ENCODE measurements at places on chromosomes 7 and 10.

DNA sequence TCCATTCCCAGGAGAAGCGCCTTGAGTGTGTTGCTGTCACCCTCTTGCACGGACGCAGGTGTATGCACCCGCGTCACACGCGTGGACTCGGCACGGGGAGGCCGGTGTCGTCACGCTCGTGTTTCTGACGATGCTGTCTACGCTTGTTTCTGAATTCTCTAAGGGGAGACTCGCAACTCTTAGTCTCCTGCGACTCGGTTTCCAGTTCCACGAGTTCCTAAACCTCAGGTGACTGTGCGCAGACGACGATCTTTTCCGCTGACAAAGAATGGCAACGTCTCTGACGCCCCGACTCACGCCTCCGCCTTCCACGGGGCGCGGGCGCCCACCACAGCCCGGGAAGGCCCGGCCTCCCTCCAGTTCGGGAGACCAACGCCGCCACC lies 579 bp downstream of the IDI1 start:
- DNase-seq = no peak

GRCh38 chr7:4260867-4261600 lies 421.1 kb upstream of the FOXK1 start:
- no peak for DNase-seq

DNA sequence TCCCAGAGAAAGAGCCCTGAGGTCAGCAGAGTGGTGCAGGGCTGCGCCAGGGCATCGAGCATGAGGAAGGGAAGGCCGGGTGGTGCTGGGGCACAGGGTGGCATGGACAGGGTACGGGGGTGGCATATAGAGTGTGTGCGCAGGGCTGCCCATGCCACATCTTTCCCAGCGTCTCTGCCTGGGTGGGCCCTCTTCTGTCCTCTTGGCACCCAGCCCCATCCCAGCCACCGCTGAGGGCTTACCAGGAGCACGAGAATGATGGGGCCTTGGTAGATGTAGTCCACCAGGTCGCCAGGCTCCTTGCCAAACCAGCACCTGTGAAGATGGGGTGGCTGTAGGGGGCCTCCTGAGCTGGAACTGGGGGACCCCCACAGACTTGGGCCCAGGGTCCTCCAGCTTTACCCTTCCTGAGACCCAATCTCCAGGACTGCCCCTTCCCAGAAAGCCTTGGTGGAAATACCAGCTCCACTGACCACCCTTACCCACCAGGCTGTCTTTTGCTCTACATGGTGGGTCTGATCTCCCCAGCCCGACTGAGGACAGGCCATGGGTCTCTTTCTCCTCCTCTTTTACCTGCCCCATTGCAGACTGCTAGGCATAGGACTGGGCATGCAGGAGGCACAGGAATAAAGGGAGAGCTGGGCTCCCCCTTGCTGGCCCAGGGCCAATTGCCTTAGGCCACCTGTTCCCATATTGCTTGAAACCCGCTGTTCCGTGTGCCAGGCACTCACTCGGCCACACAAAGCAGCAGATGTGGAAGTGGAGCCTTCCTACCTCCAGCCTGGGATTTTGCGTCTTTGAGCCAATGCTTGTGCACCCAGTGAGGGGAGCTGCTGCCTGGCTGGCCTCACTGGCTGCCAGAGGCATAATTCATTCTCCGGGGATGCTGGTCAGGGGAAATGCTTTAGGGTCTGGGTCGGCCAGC lies 21.7 kb downstream of the CRHR2 start:
- DNase-seq = no peak

DNA sequence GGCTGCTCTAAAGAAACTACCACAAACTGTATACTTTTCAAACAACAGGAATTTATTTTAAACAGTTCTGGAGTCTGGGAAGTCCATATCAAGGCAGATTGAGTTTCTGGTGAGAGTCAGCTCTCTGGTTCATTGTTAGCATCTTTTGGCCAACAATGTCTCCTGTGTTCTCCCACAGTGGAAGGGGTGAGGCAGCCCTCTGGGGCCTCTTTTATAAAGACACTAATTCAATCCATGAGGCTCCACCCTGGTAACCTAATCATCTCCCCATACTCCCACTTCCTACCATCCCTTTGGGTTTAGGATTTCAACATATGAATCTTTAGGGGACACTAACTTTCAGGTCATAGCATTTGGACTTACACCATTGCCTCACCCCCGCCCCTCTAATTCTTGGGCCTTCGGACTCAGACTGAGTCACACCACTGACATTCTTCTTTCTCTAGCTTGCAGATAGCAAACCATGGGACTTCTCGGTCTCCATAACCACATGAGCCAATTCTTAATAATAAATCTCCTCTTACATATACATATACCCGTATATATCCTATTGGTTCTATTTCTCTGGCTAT lies 64.3 kb upstream of the ANTXRL start:
- no peak for DNase-seq

- DNase-seq = no peak
These were observed 203.9 kb upstream of the GPR26 start for GRCh38 chr10:123462246-123462645.

GRCh38 chr7:140022582-140023211 lies 40.1 kb downstream of the PARP12 start:
- DNase-seq = no peak

DNA sequence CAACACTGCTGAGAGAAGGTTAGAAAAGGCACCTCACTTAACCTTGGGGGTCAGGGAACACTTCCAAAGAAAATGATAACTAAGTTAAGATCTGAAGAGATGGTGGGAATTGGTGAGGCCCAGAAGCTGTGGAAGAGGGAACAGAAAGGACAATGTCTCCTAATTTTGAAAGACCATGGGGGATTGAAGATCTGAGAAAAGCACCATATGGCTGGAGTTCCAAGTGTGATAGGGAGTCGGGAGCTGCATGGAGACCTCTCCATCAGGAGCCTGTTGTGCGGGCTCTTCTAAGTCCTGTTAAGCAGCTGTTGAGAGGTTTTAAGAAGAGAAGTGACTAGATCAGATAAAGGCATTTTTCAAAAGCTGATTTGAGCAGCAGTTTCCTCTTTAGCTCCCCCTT lies 254.3 kb downstream of the CDK14 start:
- no peak for DNase-seq

DNA sequence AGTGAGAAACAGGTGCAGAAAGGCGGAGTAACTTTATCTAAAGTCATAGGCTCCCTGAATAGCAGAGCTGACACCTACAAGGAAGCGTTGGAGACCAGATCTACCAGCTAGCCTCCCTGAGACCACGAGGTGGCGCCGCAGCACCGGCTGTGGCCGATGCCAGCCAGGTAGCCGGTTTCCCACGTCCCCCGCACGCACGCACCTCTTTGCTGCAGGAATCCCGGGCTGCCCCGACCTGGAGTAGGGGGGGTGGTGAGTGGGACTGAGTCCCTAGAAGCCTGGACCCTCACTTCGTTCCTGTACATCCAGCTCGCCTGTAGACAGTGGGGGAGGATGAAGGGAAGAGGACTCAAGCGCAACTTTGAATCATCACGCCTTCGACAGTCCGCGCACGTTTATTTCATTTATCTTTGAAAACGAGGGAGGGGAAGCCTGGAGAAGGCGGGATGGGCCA lies 3.7 kb downstream of the ELOVL3 start:
- DNase-seq = peak; percentile 82

GRCh38 chr10:130638991-130639390 lies 502.8 kb downstream of the GLRX3 start:
- no peak for DNase-seq

DNA sequence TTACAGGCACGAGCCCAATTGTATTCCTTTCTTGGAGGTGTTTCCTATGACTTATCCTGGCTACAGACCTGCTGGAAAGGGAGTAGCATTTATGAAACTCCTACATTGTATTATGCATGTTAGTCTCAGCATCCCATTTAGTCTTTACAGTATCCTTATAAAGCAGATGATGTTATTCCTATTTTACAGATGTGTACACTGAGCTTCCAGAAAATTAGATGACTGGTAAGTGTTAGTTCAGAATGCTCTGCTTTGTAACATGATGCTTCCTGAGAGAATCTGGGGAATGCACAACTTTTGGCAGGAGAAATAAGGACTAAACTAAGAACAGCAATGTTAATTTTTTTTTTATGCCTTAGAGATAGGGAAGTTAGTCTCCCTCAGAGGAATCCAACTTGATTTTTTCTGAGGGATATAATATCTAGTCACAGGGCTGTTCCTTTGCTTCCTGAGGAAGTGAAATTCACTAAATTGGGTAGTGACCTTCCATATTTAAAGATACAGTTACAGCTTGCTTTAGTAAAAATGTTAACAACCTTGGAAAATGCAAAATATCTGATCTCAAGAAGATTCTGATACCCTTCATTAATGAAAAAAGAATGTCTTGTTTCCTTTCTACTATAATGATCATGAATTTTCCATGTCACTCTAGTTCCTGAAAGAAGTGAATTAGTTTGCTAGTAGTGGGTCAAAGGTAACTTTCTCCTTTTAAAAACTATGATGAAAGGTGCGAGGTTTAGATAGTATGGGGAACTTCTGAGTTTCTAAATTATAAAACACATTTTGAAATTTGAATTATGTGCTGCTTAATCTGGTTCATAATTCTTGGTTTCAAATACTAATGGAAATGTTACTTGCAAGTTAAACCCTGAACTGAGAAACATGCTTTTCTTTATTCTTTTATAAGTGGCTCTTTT lies 194.0 kb upstream of the PRPS1L1 start:
- no peak for DNase-seq

- no peak for DNase-seq
These were observed 125.8 kb downstream of the ABLIM1 start for GRCh38 chr10:114532226-114532625.

DNA sequence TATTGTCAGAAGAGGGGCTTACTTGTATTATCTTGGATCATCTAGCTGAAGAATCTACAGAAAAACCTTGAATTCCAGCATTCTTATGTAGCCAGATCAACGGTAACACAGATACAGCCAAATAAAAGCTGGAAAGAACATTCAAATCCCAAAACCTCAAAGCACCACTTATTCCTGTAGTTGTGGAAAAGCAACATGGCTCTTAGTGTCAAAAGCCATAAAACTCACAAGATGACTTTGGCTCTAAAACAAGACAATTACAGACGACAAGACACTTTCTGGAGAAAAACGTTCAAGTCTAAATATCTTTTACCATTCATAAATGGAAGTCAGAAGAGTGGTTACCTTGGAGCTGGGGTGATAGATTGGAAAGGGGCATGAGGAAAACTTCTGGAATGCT lies 173.0 kb downstream of the HERPUD2 start:
- no peak for DNase-seq

DNA sequence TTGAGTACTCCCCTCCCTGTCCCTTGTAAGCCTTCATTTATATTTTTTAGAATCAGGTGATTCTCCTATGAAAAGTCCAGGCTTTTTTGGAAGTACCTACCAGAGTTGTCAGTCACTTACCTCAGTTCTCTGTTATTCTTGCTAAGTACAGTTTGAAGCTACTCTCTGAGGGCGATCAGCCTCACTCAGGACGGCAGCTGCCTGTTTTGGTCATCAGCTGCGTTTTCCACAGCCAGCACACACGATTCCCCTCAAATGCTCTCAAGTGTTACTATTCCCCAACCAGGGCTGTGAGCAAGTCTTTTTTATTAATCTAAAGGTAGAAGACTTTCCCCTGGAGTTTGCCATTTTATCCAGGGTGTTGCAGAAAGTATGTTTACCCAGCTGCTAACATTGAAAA lies 328.6 kb downstream of the SUGCT start:
- DNase-seq = no peak

DNA sequence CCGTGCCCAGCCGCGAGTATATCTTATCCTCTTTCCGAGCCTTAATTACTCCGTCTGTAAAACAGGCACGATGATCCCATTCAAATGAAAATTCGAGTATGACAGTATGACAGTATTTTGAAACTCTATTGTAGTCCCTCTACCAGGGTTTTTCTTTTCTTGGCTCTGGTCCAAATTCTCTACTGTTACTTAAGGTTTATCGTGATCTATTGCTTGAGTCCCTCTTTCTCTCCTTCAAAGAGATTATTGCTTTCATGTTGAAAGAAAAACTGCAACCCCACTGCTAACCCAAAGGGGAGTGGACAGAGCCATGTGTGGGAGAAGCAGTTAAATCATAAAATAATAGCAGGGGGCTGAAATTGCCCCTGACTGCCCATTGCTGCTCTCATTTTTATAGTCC lies 1156.6 kb upstream of the AUTS2 start:
- DNase-seq = no peak

GRCh38 chr10:118276204-118276603 lies 65.9 kb downstream of the FAM204A start:
- DNase-seq = no peak

DNA sequence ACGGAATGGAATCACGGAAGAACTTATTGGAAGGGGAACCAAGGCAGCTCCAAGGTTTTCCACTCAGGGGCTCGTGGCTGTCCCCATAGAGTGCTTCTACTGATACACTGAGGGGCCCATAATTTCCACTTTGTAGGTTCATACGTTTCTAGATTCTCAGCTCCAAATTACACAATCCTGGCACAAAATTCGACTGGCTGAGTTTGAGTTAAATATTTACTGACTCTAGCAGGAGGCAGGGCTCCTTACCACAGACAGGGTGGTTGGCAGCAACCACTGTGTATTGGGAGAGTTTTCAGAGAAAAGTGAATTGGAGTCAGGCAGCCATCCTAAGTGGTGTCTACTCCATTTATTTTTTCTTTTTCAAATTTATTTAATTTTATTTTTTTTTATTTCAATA lies 55.4 kb upstream of the SEC61G start:
- DNase-seq = no peak

DNA sequence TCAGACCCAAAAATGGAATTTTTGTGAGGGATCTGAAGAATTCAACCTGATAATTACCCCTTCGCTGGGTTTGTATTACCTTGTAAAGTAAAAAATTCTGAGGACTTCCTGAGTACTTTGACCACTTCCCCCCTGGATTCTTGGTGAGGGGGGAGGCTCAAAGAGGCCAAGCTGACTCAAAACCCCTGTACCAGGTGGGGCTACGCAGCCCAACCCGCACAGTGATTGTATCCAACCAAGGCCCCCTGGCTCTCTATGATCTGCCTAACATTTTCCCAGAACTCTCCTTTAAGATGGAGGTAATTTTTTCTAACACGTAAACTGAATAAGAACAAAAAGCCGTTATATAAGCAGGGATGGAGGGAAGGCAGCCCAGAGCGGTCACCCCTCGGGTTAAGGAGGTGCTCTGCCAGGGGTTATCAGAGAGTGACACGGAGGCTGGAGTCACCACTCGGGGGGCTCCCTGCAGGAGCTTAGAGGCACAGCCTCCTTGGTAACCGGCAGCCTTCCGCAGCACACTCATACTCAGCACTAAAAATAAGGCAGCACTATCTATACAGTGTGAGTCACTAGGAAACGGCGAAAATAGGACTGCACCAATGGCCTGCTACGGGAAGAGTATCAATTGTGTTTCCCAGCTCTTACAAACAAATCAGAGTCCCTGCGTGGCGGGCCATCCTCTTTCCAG lies 255.4 kb downstream of the ELMO1 start:
- no peak for DNase-seq

DNA sequence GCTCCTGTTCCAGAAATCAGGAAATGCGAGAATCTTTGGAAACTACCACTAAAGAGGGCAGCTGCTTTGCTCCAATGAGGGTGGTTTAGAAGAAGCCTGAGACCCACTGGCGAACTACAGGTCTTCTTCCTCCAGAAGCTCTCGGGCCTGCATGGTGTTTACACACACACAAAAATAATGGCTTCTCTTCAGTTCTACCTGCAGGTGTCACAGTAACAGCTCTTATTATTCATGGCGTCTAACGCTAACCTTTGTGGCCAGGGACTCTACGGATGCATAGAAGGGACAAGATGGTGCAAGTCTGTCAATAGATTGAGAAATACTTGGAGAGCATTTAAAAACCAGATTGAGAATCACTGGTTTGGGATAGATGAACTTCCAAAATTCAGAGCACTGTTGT lies 22.4 kb downstream of the GPR141 start:
- DNase-seq = no peak
